CD4-positive, alpha-beta memory T cell (primary cell): ENCODE measurements at places on chromosomes 4 and X.

DNA sequence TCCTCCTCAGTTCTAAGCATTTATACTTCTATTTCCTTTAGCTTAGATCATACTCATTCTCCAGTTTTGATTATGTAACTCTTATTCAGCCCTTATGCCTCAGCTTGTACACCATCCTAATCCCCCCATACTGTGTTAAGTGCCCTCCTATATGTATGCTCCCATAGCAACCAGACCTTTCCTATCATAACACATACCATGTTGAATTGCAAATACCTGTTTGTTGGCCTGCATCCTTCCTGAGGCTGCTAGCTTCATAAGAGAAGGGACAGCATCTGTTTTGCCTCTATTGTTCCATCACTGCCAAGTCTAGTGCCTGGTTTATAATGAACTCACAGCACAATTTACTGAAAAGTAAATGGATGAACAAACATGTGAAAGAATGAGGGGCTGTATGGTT is 443.7 kb downstream of the CENPC start:
- DNase-seq: no peak

DNA sequence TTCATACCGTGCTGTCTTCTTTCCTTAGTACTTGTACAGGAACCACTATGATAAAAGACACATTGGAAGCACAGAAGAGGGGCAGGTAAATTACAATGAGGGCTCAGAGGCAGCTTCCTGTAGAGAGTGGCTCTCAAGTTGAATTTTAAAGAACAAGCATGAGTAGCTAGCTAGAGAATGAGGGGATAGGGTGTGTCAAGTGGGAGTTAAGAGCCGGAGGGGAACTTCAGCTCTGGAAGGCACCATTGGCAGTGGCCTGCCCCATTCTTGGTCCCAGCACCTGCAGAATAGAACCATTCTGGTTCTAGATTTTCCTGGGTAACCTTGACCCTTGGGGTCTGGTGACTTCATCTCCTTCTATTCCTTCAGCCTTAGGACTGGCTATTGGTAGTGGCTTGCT is 34.0 kb upstream of the JADE1 start:
- DNase-seq: no peak

- no peak for DNase-seq
These were observed 58.5 kb downstream of the PRPS1 start for GRCh38 chrX:107686792-107687191.

DNA sequence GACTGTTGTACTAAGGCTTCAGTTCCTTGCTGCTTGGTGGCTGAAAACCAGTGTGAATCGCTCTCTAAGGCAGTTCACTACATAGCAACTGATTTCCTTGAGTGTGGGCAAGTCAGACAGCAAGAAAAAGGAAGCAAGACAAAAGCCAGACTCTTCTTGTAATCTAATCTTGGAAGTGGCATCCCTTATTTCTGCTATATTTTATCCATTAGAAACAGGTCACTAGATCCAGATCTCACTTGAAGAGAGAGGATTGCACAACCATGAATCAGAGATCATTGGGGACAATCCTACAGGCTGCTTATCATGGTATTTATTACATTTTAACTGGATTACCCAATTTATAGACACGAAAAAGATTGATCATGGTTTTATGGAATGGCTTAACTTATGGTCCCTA is 684.5 kb downstream of the GRID2 start:
- DNase-seq: no peak

DNA sequence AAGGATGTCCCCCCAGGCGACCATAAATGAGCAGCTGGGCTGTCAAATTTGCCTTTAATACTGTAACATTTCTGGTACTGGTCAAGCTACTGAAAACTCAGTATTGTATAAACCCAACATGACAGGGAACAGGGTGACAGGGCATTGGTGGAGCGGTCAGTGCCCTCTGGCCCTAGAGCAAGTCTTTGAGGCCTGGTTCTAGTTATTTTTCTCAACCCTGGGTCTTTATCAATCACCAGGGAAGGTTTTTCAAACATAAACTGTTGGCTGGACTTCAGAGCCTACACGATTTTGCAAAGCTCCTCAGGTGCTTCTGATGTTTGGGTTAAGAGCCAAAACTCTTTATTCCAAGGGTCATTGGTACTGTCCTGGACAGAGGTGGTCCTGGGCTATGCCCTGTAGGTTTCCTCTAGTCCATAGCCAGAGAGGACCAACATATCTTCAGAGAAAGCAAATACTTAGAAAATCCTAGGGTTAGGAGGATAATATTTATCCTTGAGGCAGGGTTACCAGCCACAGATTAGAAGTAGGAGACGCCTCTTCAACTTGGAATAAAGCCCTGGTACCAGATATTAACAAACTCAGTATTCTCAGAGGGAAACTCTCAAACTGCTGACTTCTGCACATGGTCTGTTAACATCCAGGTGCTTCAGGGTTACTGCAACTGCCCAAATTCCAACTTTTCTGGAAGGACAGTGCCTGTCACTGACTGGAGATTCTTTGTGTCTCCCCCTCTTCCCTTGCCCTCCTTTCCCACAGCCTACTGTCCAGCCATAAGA is 26.7 kb upstream of the ADH7 start:
- DNase-seq: no peak

- DNase-seq: no peak
These were observed 325.6 kb downstream of the ARHGAP10 start for GRCh38 chr4:148057516-148057915.

DNA sequence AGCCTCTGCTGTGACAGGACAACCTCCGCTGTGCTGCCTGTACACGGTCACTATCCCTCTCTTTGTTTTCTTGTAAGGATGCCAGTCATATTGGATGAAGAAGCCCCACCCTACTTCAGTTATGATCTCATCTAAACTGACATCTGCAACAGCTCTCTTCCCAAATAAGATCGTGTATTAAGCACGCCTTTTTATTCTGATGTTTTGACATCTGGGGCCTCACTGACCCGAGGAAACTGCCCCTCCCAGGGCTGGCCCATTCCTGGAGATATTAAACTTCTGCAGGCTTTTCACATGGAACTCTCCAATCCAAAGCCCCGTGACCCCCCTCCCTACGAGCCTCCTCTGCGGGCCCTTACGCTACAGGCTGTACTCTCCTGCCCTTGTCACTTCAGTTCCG is 232.0 kb downstream of the ARHGAP10 start:
- DNase-seq: no peak

- DNase-seq: peak; percentile 11
These were observed 93.9 kb downstream of the NSUN7 start for GRCh38 chr4:40843696-40844095.

GRCh38 chrX:136711147-136711546 is 63.2 kb downstream of the CD40LG start:
- DNase-seq: no peak

DNA sequence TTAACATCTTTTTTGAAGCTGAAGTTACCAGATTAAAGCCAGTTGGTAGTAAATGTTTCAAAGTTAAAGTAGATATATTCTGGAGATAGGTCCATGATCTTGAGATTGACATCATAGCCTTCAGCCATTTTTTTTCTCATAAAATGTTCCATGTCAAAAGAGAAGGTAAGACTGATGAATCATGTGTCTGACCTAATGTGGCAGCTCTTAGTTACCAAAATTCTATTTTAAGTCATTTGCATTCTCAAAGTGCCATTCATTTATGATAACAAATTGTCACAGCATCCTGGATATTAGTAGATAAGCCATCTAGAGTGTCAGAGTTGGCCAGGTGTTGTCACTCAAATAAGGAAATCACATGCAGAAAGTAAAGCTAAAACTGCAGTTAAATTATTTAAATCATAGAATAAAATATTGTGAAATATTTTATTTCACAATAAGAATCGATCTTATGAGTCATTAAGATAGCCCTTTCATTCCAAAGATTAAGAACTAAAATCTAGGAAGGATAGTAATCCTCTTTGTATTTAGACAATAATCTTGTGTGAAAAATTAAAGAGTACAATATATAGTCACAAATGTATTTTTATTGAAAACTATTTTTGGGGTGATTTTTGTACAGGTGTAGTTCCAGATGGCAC is 65.7 kb upstream of the ADAD1 start:
- DNase-seq: no peak

DNA sequence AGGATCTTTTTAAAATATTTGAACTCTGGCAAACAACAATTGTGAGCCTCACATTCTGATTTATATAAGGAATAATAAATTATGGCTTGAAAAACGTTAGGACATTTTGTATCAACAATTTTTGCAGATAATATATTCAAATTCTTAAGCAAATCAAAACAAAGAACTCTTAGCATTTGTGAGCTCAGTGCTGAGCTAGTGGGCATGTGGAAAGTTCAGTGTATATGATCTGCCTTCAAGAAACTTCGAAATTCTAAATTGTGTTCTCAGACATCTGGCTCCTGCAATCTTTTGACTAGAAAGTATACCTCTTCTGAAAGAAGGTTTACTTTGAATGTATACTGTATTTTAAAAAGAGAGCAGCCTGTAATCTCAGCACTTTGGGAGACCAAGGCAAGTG is 122.3 kb upstream of the NEIL3 start:
- DNase-seq: no peak

- no peak for DNase-seq
These were observed 1043.8 kb downstream of the ADGRL3 start for GRCh38 chr4:62243895-62244294.

DNA sequence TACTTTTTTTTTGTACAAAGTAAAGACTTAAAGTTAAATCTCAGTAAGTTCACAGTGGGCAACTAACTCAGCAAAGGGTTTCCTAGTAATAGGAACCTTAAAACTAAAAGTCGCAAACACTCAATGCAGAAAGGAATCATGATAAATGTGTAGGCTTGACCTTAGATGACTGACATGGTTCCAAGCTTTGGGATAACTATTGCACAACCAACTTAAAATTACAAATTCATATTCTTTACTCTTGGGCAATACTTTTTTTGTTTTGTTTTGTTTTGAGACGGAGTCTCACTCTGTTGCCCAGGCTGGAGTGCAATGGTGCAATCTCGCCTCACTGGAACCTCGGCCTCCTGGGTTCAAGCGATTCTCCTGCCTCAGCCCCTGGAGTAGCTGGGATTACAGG is 8.2 kb downstream of the ELOVL6 start:
- no peak for DNase-seq

GRCh38 chr4:38672397-38673129 is 8.6 kb downstream of the KLF3 start:
- DNase-seq: no peak

DNA sequence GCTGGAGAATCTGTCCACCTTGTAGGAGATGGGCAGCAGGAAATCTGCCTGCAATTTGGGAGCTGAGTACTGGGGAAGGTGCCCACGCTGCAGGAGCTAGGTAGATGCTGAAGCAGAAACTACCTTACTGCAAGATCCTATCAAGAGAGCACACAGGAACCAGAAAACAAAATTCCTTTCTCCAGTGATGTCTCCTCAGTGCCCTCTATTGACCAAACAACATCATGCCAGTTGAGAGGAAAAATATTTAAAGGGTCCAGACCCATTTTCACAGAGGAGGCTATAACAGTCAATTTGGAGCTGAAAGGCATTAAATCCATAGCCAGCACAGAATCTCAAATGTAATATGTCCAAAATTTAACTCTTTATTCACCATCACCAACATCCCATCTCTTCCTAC is 406.8 kb downstream of the SLITRK2 start:
- no peak for DNase-seq

DNA sequence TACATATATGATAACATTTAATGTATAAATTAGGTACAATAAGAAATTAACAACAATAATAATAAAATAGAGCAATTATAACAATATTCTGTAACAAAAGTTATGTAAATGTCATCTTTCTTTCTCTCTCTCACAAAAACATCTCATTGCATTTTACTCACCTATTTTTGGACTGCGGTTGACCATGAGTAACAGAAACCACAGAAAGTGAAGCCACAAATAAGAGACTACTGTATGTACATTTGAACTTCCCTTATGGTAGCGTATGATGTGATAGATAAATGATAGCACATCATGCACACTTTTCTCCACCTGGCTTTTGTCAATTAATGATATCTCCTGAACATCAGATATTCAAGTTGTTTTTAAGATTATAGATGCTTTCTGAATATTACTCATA is 80.5 kb downstream of the HNRNPD start:
- peak; percentile 54 for DNase-seq
